Activated CD4-positive, CD25-positive, alpha-beta regulatory T cell treated with anti-CD3 and anti-CD28 coated beads, Interleukin-2, amount 50 U/mL, for 16 hours (primary cell): ENCODE measurements at places on chromosomes 16 and 17.

DNA sequence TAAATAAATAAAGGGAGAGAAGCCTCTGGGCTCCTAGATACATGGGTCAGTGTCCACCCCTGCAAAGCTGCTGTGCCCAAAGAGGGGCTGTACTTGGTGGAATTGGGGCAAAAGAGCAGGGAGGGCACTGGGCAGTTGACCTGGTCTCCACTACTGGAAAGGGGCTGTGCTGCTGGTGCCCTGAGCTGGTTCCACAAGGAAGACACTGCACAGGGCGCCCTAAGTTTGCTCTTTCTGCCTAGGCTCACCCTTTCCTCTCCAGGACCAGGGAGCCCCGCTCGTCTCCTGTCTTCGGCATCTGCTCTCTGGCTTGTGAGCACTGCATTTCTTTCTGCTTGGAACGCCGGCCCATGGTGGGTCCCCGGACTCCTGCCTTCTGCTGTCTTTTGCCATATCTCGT lies 161.9 kb downstream of the SEC14L1 start:
- no peak for DNase-seq

- no peak for DNase-seq
Observed at GRCh38 chr16:65689726-65690125, 567.9 kb upstream of the CDH11 start.

DNA sequence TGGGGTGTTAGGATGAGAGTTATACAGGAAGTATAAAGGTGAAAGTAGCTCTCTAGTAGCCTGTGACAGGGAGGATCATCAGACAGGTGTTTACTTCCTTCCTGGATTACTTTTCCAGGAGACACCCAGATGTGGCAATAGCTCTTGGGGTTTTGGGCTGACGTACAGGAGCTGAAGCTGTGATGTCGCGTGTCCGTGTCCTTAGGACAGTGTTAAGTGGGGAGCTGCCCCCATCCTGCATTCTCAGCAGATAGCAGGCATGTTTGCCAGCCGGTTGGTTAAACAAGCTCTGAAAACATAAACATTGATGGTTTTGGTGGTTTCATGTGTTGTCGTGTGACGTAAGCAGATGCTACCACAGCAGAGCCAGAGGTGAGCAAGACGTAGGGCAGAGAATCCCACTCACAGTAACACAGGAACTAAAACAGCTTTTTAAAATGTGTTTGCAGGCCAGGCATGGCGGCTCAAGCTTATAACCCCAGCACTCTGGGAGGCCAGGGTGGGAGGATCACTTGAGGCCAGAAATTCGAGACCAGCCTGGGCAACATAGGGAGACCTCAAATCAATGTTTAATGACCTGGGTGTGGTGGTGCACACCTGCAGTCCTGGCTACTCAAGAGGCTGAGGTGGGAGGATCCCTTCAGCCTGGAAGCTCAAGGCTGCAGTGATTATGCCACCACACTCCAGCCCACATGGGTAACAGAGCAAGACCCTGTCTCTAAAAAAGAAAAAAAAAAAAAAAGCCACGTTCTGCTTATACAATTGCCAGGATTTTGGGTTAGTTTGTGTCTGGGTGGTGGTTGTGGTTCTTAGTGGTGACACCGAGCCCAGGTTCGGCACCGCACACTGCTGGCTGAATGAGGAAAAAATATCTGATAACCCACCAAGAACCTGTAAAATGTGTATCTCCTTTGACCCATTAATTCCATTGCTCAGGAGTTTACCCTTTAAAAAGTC lies 18.2 kb upstream of the IL17C start:
- DNase-seq = peak; percentile 57

DNA sequence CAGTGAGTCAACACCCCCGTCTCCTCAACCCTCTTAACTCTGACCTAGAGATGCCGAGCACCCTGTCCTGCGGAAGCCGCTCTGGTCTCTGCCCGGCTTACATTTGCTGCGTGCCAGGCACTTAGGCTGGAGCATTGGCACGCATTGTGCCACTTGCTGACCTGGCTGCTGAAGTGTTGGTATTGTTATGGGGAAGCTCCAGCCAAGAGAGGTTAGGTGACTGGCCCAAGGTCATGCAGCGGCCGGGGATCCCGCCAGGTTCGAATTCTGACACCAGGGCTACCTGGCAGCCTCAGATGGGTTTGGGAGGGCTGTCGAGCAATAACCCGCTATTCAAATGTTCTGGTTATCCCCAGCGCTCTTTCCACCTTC lies 5.0 kb upstream of the HSD17B1 start:
- DNase-seq = no peak

DNA sequence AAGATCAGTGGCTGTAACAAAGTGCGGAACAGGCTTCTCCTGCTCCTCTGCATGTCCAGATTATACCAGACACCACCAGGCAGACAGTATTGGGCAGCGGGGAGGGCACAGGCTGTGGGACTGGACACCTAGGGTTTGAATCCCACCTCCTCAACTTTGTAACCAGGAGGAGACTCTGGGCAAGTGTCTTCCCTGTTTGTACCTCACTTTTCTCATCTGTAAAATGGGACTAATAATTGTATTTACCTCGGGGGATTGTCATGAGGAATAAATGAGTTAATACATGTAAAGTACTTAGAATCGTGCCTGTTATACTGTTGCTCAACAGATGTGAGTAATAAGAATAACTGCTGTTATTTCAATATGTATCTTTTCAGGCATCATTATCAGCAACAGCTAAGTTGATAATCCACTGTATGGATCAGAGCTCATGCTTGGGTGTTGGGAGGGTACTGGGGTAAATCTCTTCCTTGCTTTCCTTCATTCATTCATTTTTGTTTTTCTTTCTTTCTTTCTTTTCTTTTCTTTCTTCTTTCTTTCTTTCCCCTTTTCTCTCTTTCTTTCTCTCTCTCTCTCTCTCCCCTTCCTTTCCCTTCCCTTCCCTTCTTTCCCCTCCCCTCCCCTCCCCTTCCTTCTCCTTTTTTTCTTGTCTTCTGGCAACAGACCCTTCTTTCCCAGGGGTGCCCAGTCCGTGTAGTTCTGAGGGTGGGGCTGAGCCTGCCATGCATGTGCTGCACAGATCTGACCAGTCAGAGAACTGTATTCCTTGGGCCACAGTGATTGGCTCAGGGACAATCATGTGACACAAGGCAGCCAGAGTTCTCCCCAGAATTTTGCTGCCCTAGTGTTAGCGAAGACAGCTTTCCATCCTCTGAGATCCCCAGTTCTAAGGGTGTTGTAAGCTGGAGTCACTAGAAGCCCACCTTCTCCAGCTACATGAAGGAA lies 25.3 kb upstream of the BRD7 start:
- DNase-seq = no peak

- no peak for DNase-seq
Observed at GRCh38 chr16:77827032-77827431, 38.7 kb downstream of the VAT1L start.

DNA sequence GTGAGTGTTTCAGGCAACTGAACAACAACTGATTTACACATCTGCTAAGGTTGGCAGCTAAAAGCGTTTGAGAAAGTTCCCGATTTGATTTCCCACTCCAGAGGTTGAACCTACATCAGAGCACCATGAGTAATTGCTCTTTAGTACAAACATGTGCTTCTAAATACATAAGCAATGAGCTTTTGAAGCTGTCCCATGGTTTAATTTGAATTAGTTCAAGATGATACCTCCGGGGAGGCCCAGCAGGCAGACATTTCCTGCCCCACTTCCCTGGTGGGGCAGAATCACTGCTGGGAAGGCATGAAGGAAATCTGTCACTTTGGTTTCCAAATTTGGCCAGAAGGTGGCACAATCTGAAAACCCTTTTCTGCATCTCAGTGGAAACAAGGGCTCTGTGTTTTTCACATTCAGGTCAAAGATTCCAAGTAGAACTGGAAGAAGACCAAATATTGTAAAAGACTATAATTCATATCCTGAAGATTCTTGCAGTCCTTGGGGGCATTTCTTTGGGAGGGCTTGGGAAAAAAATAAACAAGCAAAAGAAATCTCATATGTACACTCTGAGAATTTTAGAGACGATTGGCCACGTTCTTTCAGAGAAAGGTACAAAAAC lies 176.2 kb upstream of the FAM20A start:
- no peak for DNase-seq

- DNase-seq = peak; percentile 54
Observed at GRCh38 chr17:49315551-49316257, 46.3 kb downstream of the ZNF652 start.

- no peak for DNase-seq
Observed at GRCh38 chr17:72901657-72902056, 190.8 kb downstream of the SLC39A11 start.

DNA sequence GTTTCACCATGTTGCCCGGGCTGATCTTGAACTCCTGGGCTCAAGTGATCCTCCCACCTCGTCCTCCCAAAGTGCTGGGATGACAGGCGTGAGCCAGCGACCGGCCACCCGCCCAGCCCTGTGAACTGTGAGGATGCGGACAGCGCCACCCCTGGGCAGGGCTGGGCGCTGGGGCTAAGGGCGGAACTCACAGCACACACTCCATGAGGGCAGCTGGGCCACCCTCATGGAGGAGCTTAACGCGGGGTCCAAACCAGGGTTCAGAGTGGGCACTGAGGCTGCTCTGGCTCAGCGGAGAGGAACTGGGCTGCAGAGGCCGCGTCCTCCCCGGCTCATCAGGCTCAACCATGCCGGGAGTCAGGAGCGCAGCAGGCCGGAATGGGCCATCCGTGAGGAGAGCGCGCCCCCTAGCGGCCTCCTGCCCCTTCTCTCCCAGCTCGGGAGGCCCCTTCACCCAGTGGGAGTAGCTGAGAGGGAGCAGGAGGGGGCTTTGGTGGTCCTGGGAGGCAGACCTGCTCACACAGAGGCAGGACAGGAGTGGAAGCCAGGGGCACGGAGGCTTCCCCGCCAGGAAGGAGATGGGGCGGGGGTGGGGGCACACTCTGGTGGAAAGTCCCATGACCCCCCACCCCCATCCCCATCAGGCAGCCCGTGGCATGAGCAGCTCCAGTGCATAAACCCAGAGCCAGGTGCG lies 13.8 kb downstream of the CORO7 start:
- DNase-seq = peak; percentile 46

DNA sequence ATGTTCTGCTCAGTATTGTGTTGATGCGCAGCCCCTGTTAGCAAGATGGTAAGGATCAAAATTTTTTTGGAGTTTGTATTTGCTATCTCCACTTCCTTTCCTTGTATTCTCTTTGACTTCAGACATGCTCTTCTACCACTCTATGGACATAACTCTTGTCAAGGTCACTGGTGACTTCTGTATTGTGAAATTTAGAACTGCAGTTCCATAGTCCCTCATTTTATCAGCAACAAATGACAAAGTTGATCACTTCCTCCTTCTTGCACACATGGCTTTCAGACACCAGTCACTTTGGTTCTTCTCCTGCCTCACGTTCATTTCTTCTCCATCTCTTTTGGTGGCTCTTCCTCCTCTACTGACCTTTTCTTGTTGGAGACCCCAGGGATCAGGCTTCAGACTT lies 21.1 kb downstream of the COX11 start:
- no peak for DNase-seq

- DNase-seq = no peak
Observed at GRCh38 chr17:68497885-68498319, 14.3 kb upstream of the PRKAR1A start.

- DNase-seq = no peak
Observed at GRCh38 chr16:48561960-48562393, 48.0 kb downstream of the N4BP1 start.

DNA sequence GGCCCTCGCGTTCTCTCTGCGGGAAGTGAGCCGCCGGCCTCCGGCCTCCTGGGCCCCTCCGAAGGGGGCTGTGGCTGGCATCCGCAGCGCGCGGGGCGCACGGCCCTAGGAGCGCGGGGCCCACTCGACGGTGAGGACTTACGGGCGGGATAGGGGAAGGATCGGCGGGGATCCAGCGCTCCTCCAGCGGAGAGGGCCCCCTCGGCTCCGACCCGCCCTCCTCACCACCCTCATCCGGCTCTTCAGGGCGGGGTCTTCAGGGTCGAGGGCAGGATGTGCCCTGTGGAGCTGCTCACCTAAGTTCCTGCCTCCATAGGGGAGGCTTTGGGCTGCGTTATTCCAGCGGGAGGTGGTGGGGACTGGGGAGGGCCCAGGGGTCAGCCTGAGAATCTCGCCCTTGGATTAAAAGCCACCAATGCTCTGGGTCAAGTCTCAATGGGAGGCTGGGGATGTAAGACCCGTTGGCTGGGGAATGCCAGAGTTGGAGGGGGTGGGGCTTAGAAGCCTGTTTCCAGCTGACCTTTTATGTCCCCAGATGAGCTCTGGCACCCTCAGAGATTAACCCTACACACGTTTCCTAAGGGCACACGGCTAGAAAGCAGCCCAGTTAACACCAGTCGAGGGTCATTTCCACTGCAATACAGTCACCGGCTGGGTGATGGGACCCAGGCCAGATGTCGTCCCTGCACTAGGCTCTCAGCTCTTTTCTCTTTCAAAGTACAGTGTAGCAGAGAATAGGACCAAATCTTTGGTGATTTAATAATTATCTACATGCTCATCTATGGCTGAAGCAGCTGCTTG lies 13.4 kb downstream of the TBX2 start:
- DNase-seq = no peak

- no peak for DNase-seq
Observed at GRCh38 chr16:10878644-10879501, 1.9 kb downstream of the CIITA start.

- DNase-seq = no peak
Observed at GRCh38 chr16:70437017-70437581, 1.8 kb downstream of the ST3GAL2 start.

- DNase-seq = no peak
Observed at GRCh38 chr16:67115639-67116038, 5.9 kb downstream of the PHAF1 start.

DNA sequence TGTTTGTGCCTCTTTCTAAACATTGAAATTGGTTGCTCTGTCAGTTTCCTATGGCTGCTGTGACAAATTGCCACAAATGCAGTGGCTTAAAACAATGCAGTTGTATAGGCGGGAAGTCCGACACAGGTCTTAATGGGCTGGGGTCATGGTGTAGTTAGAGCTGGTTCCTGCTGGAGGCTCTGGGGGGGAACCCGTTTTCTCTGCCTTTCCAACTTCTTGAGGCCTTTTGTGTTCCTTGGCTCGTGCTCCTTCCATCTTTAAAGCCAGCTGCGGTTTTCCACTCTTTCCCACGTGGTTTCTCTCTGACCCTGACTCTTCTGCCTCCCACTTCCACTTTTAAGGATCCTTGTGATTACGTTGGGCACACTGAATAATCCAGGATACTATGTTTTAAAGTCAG lies 12.5 kb downstream of the EPN2 start:
- no peak for DNase-seq

GRCh38 chr17:27548369-27548768 lies 82.6 kb upstream of the LGALS9 start:
- no peak for DNase-seq
